Fibroblast of skin of right quadriceps (primary cell): ENCODE measurements at places on chromosomes 11 and 22.

DNA sequence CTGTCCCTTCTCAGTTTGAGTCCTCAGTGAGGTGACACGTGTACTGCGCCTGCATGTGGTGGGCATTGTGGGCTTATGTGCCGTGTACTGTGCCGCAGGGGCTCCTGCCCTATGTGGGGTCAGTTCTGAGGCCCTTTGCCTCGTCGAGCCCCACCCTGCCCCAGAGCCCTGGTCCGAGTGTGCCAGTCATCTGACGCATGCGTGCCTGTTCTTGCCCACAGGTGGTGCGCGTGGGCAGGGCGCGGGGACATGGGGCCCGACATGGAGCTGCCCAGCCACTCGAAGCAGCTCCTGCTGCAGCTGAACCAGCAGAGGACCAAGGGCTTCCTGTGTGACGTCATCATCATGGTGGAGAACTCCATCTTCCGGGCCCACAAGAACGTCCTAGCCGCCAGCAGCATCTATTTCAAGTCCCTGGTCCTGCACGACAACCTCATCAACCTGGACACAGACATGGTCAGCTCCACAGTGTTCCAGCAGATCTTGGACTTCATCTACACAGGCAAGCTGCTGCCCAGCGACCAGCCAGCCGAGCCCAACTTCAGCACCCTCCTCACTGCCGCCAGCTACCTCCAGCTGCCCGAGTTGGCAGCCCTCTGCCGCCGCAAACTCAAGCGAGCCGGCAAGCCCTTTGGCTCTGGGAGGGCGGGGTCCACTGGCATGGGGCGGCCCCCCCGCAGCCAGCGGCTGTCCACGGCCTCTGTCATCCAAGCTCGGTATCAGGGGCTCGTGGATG is 22.3 kb upstream of the TMEM191C start:
- no peak for DNase-seq

GRCh38 chr11:57244911-57245310 is 7.9 kb upstream of the APLNR start:
- DNase-seq: no peak

DNA sequence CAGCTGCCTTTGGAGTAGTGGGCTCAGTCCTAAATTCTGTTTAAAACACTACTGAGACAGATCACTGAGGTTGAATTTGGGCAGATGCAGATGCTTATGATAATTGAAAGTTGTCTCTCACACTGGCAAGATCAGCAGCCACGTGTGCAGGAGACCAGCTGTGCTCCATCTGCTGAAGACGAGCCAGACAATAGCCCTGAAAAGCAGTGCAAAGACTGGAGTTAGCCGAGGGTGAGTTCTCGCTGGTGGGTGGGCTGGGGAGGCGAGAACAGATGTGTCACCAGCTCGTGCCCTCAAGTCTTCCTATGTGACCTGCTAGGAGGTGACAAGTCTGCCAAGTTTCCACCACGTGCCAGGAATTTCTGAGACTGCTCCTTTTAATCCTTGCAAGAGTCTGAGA is 661.3 kb upstream of the B3GAT1 start:
- no peak for DNase-seq

- DNase-seq: no peak
These were observed 82.9 kb upstream of the TBCEL start for GRCh38 chr11:120941000-120941399.

DNA sequence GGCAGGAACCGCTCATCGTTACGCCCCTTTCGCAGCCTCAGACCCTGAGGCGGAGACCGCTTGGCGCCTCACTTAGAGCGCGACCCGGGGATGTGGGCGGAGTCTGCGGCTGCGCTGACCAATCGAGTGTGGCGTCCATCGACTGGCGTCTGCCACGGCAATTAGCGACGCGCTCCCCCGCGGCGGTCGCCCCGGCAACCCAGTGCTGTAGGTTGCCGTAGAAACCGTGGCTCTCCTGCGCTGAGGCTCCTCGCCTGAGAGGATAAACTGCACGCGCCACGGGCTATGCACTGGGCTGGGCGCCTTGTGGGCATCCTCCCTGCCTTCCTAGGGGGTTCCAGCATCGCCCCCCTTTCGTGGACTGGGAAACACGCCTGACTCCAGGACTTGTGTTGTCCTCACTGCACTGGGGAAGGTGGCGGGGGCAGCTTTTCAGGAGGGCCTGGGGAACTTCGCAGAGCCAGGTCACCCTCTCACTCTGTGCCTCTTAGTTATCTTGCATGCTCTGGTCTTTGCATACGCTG is 701 bp upstream of the P2RX6 start:
- DNase-seq: peak; percentile 92

GRCh38 chr11:120112174-120112796 is 25.6 kb downstream of the TRIM29 start:
- no peak for DNase-seq

GRCh38 chr11:105220121-105220520 is 80.6 kb upstream of the CARD18 start:
- DNase-seq: no peak

DNA sequence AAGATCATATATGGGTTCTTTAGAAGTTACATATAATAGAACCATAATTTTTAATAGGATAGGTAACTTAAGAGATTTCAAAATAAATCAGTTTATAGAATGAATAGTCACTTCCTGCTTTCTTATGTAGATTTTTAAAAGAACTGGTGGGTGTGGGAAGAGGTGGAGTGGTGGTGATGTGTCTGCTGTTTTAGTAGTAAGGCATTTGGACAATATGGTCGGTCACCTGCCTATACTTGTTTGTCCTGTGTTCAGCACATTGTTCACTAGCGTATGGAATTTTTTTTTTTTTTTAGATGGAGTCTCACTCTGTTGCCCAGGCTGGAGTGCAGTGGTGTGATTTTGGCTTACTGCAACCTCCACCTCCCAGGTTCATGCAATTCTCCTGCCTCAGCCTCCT is 39.3 kb downstream of the CCDC81 start:
- no peak for DNase-seq

GRCh38 chr11:43853781-43854180 is 26.9 kb upstream of the ALKBH3 start:
- DNase-seq: no peak
